ENCODE measurements at places on chromosomes 1 and 21.
A peak's percentile ranks its signal among the peaks of the same experiment; 100 is the strongest.

- no peak for DNase-seq
These were observed 147.7 kb downstream of the TGFB2 start for GRCh38 chr1:218492874-218493273.

DNA sequence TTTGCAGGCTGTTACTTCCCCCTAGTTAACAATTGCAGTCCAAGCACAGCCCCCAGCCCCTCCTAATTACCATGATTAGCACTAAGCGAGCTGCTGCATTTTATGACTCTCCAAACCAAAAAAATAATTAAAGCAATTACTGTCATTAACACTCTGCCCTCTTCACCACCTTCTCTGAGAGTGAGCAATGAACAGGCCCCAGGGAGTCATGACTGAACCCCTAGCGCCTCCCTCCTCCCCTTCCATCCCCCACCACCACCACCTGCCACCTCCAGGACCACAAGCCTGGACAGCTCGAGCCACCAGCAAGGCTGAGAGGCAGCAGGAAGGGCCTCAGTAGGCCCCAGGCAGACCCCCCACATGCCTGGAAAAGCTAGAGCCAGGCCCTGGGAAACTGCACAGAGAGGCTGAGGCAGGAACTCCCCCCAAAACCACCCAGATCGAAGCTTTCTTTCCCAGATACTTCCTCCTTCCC is 35.5 kb upstream of the ZC3H12A start:
- DNase-seq = peak; percentile 64

GRCh38 chr1:206859082-206859521 is 6.3 kb upstream of the IL20 start:
- no peak for DNase-seq

DNA sequence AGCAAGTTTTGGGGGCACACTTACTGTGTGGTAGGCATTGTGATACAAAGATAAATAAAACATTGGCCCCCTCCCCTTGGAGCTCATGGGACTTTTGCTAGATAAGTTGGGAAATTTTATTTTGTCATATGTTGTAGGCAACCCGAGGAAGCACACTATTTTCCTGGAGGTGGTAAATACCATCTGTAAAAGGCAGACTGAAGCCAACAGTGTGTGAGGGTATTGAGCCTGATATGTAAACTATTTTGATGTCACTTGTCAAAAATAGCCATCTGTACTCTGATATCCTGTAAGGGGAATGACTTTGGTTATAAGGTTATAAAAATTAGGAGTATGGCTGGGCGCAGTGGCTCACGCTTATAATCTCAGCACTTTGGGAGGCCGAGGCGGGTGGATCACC is 30.6 kb downstream of the VANGL2 start:
- DNase-seq = no peak

GRCh38 chr21:16046656-16047330 is 317.0 kb downstream of the USP25 start:
- DNase-seq = no peak
